Stimulated activated CD8-positive, alpha-beta memory T cell treated with anti-CD3 and anti-CD28 coated beads, Interleukin-4, amount 100 ng/mL, for 1 hour (primary cell): ENCODE measurements at places on chromosomes 2 and 18.

GRCh38 chr18:73531601-73532000 lies 616.0 kb downstream of the FBXO15 start:
- no peak for DNase-seq

GRCh38 chr18:59197636-59198035 lies 22.3 kb upstream of the GRP start:
- DNase-seq, result no peak

DNA sequence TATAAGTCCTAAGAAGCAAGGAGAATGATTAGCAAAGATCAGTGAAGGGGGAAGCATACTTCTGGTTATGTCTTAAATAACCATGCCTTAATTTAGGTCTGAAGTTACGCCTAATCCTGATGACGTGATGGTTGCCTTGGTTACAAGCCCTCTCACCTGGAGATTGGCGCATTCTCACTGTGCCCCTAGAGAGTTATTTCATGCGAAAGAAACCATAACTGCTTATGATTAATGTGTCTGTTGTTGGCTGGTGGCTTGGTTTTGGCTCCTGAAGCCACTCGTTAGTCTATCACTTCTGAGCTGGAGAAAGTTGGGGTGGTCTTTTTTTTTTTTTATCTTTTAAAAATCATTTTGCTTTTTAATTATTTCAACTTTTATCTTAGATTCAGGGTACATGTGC lies 47.0 kb downstream of the TNFRSF11A start:
- no peak for DNase-seq

DNA sequence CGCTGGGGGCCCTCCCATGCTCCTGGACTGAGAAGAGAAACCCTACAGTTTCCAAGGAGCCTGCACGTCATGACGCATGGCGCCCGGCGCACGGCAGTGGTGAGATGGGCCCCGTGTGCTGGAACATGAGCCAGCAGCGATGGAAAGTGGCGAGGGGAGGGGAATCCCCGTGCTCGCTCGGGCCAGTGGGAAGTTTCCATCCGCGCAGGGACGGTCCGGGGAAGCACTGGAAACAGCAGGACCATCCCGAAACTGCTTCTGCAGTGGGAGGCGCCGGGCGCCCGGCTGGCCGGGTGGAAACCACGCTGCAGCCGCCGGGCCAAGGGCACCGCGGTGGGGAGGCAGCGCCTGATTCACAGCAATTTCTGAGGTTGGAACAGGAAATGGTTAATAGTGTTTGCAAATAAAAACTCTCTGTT lies 4.9 kb upstream of the PDCD1 start:
- no peak for DNase-seq

- DNase-seq, result no peak
These were observed 20.1 kb upstream of the ACMSD start for GRCh38 chr2:134818321-134818720.

GRCh38 chr2:69767034-69767433 lies 25.1 kb downstream of the ANXA4 start:
- DNase-seq, result no peak

DNA sequence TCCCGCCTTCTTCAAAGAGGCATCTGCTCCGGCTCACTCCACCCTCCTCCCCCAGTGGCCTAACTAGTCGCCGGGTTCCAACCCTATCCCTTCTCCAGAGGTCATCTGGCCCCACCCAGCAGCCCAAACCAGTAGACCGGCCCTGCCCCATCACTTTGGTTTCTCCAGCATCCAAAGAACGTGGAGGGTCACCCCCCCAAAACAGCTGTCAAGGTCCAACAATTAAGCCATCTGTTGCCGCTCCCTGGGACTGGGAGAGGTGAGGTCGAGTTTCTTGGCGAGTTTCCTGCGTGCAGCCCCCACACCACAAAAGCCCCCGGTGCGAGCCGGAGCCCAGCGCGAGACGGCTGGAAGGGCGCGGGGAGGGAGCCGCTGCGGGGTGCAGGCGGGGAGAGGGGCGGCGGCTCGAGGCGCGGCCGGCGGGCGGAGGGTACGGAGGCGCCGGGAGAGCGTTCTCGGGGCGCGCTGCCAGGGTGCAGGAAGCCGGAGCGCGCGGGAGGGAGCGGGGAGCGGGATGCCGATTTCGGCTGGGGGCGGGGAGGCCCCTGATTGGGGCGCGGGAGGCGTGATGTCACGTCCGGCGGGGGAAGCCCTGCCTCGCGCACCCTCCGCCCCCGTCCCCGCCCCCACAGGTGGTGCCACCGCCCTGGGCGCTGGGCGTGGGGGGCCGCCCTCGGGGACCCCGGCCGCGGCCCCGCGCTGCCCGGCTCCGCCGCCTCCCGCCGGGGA lies 571 bp upstream of the GPC1 start:
- peak; percentile 74 for DNase-seq

DNA sequence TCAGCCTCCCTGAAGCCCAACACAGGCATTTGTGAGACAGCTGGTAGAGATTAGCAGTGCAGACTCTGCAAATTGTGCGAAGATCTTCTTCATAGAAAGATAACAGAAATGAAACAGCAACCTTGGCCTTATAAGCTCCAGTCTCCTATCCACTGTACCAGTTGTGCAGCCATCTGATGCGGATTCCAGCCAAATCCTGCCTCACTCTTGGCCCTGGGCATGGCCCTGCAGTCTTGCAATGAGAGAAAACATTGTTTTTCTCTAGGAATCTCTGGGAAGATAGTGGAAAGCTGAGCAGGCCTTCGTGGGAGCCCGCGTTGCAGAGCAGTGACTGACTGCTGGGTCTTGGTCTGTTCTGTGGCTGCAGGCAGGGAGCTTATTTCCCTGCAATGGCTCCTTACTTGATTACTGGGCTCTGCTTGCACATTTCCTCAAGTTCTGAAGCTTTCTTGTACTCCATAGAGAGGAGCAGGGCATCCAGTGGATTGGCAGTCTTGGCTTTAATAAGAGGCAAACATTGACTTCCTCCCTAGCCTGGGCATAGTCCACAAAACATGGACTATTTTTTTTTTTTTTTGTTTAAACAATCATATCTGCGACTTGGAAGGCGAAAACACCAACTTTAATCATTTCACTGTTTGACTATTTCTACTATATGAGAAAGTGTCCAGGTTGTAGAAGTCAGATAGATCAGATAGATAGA lies 193.0 kb downstream of the ACTR3 start:
- DNase-seq, result no peak

DNA sequence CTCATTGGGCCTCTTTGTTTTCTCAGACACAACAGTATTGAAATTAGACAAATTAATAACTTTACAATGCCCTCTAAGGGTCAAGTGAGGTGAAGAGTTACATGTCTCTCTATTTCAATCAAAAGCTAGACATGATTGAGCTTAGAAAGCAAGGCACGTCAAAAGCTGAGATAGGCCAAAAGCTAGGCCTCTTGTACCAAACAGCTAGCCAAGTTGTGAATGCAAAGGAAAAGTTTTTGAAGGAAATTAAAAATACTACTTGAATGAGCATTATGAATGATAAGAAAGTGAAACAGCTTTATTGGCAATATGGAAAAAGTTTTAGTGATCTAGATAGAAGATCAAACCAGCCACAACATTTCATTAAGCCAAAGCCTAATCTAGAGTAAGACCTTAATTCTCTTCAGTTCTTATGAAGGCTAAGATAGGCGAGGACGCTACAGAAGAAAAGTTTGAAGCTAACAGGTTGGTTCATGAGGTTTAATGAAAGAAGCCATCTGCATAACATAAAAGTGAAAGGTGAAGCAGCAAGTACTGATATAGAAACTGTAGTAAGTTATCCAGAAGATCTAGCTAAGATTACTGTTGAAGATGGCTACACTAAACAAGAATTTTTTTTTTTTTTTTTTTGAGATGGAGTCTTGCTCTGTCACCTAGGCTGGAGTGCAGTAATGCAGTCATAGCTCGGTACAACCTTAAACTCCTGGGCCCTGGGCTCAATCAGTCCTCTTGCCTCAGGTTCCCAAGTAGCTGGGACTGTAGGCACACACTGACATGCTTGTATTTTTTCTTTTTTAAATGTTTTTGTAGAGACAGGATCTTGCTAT lies 65.5 kb downstream of the FAM117B start:
- no peak for DNase-seq

- no peak for DNase-seq
These were observed 14.3 kb upstream of the SLC4A10 start for GRCh38 chr2:161609930-161610329.

DNA sequence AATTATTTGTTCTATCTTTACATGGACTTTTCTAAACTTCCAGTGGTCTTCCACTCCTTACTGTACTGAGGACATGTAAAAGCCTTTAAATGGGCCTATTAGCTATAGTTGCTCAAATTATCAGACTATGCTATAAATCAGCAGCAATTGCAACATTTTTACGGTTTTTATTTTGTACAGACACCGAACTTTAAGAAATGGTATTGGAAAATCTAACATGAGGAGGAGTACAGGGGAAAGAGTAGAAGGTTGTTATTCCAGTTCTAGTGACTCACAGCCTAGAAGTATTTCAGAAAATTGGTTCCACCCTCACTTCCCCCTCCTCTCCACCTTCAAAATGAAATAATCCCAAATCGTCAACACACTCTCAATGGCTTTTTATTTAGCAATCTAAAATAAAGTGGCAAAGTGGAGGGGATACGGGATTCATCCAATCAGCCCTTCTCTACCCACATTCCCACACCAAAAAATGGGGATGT lies 1.1 kb downstream of the NCKAP1 start:
- DNase-seq, result no peak

DNA sequence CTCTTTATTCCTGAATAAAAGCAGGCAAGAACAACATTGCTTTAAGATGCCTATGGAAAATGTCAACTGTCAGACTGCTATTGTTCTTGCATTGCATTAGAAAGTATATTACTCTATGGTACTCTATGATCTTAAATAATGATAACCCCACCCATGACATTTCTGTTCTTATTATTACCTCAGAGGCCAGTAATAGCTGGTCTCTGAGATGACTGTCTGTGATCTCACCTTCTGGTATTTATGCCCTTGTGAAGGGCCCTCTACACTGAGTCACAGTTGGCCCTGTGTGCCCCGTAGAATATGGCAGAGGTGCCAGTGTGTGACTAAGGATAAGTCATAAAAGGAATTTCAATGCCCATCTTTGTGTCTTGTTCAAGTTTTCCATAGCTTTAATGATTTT lies 61.0 kb downstream of the SPP2 start:
- no peak for DNase-seq

- no peak for DNase-seq
These were observed 109.9 kb upstream of the DTNA start for GRCh38 chr18:34600158-34600557.

DNA sequence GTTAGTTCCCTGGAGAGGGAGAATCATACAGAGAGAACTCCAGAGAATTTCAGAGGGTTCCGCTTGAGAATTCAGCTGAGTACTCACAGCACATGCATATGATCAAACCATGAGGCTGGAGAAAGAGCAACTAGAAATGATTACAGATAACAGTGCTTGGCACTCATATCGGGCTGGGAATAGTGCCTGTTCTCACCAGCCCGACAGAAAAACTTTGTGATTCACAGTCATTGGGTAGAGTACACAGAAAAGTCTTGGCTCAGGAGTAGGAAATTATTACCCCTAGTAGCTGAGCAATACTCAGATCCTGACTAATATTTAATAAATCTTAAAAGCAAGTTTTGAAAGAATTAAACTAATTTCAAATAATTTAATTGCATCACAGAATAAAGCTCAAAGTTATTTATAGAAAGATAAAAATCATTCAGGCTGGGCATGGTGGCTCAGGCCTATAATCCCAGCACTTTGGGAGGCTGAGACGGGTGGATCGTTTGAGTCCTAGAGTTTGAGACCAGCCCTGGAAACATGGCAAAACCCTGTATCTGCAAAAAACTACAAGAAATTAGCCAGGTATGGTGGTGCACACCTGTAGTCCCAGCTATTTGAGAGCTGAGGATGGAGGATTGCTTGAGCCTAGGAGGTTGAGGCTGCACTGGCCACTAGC lies 6.8 kb downstream of the WDPCP start:
- no peak for DNase-seq

GRCh38 chr2:216133397-216133796 lies 24.2 kb downstream of the XRCC5 start:
- DNase-seq, result no peak

GRCh38 chr2:225895126-225895525 lies 495.6 kb downstream of the NYAP2 start:
- no peak for DNase-seq

- DNase-seq, result no peak
These were observed 211.4 kb downstream of the LDLRAD4 start for GRCh38 chr18:13429884-13430510.

GRCh38 chr18:54129448-54130067 lies 94.9 kb downstream of the MBD2 start:
- DNase-seq, result no peak

DNA sequence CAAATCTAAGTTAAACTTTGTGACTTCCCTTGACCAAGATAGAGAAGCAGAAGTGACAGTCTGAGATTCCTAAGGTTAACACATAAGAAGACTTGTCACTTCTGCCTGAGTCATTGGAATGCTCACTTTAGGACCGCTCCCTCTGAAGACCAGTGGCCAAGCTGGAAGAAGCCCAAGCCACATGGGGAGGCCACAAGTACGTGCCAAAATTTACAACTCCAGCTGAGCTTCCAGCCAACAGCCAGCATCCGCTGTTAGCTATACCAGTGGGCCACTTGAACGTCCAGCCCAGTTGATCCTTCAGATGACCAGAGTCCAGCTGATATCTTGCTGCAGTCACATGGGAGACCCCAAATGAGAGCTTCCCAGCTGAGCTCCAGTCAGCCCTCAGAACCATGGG lies 18.1 kb upstream of the ANTXR1 start:
- no peak for DNase-seq

DNA sequence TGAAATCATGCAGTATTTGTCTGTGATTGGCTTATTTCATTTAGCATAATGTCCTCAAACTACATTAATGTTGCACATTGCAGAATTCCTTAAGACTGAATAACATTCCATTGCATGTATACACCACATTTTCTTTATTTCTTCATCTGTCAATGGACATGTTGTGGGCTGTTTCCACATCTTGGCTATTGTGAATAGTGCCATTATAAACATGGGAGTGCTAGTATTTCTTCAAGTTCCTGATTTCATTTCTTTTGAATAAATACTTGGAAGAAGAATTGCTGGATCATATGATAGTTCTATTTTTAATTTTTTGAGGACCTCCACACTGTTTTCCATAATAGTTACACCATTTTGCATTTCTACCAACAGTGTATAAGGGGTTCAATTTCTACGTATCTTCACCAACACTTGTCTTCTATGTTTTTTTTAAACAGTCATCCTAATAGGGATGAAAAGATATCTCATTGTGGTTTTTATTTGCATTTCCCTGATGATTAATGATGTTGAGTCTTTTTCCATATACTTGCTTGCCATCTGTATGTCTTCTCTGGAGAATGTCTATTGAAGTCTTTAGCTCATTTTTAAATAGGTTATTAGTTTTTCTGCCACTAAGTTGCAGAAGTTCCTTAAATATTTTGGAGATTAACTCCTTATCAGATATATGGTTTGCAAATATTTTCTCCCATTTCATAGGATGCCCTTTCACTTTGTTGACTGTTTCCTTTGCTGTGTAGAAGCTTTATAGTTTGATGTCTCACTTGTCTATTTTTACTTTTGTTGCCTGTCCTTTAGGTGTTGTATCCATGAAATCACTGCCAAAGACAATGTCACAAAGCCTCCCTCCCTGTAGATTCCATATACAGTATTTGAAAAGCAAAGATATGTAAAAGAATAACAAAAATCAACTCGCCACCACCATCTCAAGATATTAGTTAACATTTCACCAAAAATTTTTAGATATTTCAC lies 14.6 kb downstream of the FBXO11 start:
- no peak for DNase-seq

GRCh38 chr2:43946685-43947084 lies 49.1 kb downstream of the LRPPRC start:
- no peak for DNase-seq

- DNase-seq, result no peak
These were observed 22.5 kb upstream of the ACYP2 start for GRCh38 chr2:54092940-54093339.
